ENCODE measurements at places on chromosomes 7 and 10.

- DNase-seq = no peak
Measured at GRCh38 chr7:24406789-24407299, 122.9 kb downstream of the NPY start.

DNA sequence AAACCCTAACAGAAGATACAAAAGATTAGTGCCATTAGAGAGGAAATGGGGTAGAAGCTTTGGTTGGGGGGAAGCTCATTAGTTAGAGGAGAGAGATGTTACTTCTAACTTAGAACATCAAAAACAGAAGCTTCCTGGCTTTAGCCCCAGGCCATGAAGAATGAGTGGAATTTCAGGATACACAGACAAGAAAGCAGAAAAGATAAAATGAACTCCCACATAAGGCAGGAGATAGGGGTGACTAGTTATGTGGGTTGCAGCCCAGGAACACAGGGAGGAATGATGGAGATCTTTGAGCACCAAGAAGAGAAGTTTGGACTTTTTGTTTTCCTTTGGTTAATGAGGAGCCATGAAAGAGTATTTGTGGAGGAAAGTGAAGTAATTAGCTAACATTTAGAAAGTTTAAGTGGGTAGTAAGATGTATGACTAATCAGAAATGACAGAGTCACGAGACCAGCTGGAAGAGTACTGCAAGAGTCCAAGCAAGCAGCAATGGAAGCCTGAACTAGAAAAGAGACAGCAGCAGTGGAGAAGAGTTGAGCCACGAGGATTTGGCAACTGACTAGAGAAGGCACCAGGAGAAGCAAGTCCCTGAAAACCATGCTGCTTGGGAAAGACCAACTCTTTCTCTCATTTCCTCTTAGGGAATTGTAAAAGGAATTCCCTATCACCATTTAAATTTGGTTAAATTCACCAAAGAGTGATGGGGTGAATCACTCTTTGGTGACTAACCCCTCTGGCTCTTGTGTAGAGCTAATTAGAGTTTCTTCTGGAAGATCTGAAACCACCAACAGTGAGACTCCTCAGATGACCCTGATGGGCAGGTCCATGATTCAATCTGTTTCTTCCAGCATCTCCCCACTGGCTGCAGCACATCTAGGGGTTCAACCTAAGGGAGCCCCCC is 131.9 kb downstream of the KCNMA1 start:
- DNase-seq = no peak

DNA sequence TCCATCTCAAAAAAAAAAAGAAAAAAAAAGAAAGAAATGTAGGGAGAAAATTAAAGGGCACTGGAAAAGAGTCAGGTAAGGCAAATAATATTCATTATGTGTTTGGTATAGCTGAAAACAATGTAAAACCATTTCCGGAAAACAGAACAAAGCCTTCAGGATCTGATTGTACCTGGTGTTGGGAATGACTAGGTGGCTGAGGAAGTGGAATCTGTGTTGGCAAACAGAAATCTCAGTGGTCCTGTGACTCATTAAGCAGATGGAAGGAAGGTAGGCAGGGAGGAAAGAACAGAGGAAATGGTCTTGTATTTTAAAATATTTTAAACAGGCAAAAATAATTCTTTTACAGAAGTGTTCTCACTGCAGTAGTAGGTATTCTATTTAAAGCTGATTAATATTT is 55.7 kb upstream of the GATA3 start:
- no peak for DNase-seq

- no peak for DNase-seq
Measured at GRCh38 chr7:93475811-93476210, 98.7 kb downstream of the CALCR start.

GRCh38 chr10:58951746-58952145 is 224.7 kb upstream of the PHYHIPL start:
- DNase-seq = no peak

GRCh38 chr7:988963-989529 is 6.1 kb downstream of the CYP2W1 start:
- DNase-seq = no peak

GRCh38 chr7:155715111-155715805 is 70.8 kb downstream of the RBM33 start:
- DNase-seq = no peak

- no peak for DNase-seq
Measured at GRCh38 chr10:78328592-78329404, 295.1 kb downstream of the RPS24 start.

DNA sequence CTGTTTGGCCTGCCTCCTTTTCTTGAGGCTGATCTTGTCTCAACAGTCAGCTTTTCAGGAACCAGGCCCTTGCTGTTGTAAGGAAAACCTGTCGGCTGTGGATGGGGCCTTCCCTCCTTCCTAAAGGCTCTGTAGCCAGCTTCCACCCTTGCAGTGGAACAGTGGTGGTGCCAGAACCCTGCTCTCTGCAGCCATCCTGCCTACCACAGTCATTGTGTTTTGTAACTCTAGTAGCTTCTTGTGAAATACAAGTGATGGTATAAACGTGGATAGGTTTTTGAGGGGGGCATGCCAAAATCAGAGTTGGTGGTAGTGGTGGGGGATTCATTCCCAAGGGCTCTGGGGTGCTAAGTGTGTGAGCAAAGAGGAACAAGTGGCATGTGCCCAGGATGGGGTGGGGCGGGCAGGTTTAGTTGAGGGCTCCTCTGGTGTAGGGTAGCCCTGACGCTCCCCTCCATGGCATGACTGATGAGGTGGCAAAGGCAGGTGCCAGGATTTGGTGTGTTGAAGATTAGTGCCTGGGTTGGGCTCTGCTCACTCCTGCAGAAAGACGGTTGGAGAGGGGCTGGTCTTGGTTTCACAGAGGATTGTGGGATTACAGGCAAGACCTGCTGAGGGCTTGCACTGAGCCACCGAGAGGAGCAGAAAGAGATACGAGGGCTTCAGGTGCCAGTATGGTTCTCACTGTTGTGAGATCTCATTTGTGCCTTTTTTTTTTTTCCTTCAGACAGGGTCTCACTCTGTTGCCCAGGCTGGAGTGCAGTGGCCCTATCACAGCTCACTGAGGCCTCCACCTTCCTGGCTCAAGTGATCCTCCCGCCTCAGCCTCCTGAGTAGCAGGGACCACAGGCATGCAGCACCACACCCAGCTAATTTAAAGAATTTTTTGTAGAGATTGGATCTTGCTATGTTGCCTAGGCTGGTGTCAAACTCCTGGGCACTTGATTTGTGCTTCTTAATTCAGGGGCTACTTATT is 7.4 kb downstream of the TSPAN14 start:
- no peak for DNase-seq

- no peak for DNase-seq
Measured at GRCh38 chr7:144787127-144787526, 48.7 kb downstream of the TPK1 start.

- no peak for DNase-seq
Measured at GRCh38 chr7:45267262-45267661, 109.7 kb downstream of the RAMP3 start.

- DNase-seq = no peak
Measured at GRCh38 chr10:32854435-32854834, 103.6 kb downstream of the ITGB1 start.

DNA sequence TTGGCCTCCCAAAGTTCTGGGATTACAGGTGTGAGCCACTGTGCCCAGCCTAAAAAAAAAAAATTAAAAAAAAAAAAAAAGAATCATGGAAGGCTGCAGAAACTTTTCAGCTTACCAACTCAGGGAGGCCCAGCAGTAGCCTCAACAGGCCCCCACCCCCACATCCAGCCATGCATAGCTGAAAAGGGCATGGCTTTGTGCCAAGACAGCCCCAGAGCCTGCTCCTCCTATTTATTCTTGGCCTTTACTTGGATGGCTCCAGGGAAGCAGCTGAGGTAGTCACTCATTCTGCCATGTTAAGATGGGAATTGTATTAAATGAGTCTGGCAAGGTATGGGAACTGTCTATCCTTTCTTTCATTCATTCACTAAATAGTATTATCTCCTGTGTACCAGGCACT is 13.7 kb upstream of the CNNM2 start:
- DNase-seq = no peak

DNA sequence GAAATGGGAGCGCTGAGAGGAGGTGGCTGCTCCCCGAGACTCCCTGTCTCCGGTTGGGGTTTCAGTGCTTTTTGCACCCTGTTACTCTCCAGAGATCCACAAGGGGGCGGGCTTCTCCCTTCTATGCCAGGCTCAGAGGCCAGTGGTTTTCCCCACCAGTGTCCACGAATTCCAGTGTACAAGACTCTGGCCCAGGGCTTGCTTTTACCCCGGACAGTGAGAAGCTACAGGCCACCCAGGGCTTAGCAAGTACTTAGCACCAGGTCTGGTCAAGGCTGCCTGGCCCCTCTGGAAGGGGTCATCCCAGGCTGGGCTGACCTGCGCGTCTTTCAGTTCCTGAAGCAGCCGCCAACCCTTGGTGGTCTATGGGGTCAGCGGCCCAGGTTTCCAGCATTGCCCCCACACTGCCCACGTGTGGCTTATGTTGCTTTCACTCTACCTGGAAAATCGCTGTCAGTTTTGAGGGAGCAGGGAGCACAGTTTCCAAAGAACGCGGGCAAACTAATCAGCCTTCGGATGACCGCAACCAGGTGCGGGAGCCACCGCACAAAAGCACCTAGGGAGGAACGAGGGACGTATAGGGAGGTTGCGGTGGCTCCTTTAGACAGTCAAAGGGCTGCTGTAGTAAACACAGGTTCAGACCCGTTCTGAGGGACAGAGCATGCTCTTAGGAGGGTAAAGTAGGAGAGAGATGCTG is 6.8 kb downstream of the CYP26A1 start:
- DNase-seq = no peak

DNA sequence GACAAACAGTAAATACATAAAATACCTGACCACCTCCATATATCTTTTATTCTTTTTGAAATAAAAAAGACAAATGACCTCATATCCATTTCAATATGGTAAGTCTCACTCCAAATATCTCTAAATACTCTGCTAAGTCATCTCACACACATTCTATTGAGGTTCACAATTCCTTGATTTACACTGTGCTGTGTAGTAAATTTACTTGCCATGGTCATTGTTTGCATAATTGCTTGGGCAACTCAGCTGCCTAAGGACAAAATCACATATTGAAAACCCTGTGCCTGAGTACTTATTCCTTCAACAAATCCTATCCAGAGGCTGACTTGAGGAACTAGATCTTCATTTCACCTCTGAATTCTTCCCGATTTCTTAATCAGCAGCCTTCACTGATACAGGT is 176.4 kb downstream of the THSD7A start:
- DNase-seq = no peak

DNA sequence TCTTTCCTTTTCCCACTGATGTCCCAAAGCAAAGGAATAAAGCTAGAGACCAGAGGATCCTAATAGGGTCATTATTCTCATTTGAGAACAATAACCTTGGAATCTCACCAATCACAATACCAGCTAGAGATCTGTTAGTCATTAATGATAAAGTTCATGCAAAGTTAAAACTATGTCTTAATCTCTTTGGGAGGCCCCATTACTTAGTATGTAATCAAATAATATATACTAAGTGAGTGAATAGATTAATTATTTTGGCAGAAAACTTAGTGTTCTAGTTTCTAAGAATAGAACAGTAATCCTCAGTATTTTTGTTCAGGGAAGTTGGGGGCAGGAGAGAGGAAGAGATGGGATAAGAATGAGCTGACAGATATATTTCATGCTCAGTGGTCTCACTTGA is 227.2 kb downstream of the MTERF1 start:
- DNase-seq = no peak

DNA sequence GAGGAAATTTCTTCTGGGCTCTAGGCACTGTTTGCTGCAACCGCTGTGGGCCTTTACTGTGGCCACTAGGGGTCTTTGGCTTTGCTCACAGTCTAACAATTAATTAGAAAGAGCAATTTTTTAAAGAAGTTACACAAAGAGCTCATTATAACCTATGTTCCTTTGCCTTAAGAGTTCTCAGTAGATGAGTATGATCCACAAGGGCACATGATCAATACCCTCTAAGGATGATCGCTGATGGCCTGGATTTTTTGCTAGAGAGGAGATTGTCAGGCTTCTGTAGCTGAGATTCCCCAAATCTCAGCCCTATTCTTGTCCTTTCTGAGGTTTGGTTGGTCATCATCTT is 80.8 kb upstream of the RHOBTB1 start:
- DNase-seq = no peak

DNA sequence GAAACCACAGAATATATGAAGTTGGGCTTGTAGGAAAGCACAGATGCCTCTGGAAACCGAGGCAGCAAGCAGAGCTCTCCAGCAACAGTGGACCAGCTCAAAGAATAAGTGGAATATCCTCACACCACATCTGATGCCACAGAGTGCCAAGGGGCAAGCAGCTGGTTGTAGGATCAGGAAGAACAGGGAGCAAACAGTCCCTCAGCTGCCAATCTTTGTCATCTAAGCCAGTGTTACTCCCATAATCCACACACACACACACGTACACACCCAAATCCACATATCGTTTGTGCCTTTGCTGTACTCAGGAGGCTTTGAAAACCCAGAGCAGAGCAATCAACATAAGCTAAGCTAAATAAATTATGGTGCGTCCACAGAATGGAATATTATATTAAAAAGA is 20.7 kb upstream of the SEC24C start:
- DNase-seq = no peak

All from T-helper 2 cell (primary cell).